ENCODE measurements at places on chromosomes 13 and 19. TPM values are rescaled to one million over a fixed set of nuclear protein-coding genes. Genes with fewer than 3 reads are reported as not detected.

KLK7 gene
- total RNA-seq, result not detected

ZNF763 gene
- 2.3 TPM for total RNA-seq

PLPPR3 gene
- 1.1 TPM for total RNA-seq

CEACAM7 gene
- not detected for total RNA-seq

CPB2 gene
- total RNA-seq, result not detected

CERS1 gene
- 0.85 TPM for total RNA-seq

ZNF724 gene
- 1.6 TPM for total RNA-seq

TMEM147 gene
- 120 TPM for total RNA-seq

FBXO27 gene
- 2.0 TPM for total RNA-seq

CKM gene
- total RNA-seq, result not detected

C1QTNF9 gene
- not detected for total RNA-seq

FRY gene
- total RNA-seq, result 28.7 TPM

GAPDHS gene
- not detected for total RNA-seq

MATK gene
- total RNA-seq, result under 0.01 TPM

DIS3 gene
- 31.2 TPM for total RNA-seq

SIGLEC9 gene
- 0.09 TPM for total RNA-seq

BEST2 gene
- not detected for total RNA-seq

ZNF154 gene
- total RNA-seq, result 3.6 TPM

CYP2A7 gene
- not detected for total RNA-seq

FARP1 gene
- total RNA-seq, result 30.6 TPM

DLL3 gene
- under 0.01 TPM for total RNA-seq

ZNF418 gene
- 6.3 TPM for total RNA-seq

ELAVL3 gene
- total RNA-seq, result not detected

HIF3A gene
- 0.14 TPM for total RNA-seq

OR10H5 gene
- not detected for total RNA-seq

PRR22 gene
- total RNA-seq, result 0.28 TPM

IGFL2 gene
- total RNA-seq, result not detected

COLGALT1 gene
- total RNA-seq, result 113 TPM

DNAAF3 gene
- 0.09 TPM for total RNA-seq

LPAR6 gene
- total RNA-seq, result 7.3 TPM

TMEM150B gene
- total RNA-seq, result not detected

DPY19L3 gene
- 26.5 TPM for total RNA-seq

AMH gene
- total RNA-seq, result 0.46 TPM

C5AR1 gene
- not detected for total RNA-seq

RNF225 gene
- not detected for total RNA-seq
